ENCODE measurements at places on chromosomes 12 and 14.
A peak's percentile ranks its signal among the peaks of the same experiment; 100 is the strongest.

GRCh38 chr14:56153267-56153666, 35.1 kb downstream of the PELI2 start:
- no peak for DNase-seq

- no peak for DNase-seq
These were observed 130.8 kb upstream of the BMP4 start for GRCh38 chr14:54087376-54087775.

DNA sequence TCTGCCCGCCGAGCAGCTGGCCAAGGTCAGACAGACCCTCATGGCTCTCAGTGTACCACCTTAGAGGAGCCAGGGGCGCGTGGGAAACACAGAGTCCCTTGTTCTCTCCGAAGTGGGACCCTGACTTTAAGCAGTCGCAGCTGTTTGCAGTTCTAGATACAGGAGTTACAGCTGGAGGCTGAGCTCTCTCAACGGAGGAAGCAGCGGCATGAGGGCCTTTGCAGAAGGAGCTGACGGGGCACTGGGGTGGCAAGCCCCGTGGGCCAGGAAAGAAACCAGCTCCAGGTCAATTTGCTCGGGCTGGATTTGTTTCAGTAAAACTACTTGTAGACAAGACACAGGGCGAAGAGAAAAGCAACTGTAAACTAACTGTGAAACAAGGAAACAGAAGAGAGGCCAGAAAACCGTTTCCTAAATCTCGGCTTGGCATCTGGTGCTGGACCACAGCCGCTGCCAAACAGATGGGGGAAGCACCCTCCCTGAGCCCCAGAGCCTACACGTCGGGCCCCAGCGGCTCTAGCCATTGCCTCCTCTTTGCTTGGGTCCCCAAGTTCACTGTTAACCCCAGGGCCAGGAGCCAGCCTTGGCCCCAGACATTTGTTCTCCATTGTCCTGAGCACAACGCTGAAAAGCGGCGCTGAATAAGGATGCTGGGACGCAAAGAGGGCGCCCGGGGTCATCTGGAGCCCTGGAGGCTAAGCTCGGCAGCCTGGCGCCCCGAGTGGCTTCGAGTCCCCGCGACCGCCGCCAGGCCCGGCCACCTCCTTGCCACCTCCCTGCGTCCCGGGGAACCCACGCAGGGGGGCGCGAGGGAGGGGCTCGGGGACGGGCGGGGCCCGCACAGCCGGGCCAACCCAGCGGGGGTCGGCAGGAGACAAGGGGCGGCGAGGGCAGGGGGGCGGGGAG, 914 bp upstream of the PACS2 start:
- DNase-seq, result no peak

- DNase-seq, result no peak
These were observed 62.0 kb downstream of the PLEKHG7 start for GRCh38 chr12:92764831-92765230.

- no peak for DNase-seq
These were observed 183.5 kb upstream of the PLEKHG7 start for GRCh38 chr12:92519284-92519683.

GRCh38 chr12:80749456-80749855, 32.7 kb downstream of the MYF5 start:
- no peak for DNase-seq

- DNase-seq, result no peak
These were observed 196.8 kb upstream of the NEDD1 start for GRCh38 chr12:96710127-96710745.

- DNase-seq, result no peak
These were observed 16.2 kb upstream of the SMARCC2 start for GRCh38 chr12:56205445-56205844.

DNA sequence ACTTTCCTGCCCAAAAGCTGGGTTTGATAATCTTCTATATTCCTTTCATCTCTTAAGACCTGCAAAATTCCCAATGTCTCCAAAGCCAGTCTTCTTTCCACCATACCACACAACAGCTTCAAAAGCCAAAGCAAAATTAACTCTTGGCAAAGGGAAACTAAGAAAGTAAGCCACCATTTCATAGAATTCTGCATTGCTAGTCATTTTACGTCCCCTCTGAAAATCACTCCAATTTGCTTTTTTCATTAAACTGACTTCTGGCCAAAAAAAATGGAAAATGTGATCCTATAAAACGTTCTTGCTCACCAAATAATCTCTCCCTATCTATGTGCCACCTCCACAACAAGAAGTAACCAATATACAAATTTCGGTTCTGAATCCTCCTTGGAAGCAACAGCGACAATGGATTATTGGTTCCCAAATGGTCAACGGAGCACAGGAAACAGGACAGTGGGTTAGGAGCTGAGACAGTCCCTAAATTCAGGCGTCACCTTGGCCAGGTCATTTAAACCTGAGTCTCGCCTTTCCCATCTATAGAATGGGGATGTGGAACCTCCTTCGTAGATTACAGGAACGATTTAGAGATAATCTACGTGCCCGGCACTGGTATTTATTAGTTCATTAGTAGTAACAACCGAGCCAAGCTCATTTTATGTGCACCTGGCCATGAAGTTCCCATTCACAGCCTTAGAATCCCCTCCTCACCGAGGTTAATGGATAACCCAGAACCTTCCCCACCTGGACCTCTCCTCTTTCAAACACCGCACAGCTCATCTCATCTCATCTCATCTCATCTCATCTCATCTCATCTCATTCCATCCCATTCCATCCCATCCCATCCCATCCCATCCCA, 1.2 kb downstream of the NT5DC3 start:
- no peak for DNase-seq

DNA sequence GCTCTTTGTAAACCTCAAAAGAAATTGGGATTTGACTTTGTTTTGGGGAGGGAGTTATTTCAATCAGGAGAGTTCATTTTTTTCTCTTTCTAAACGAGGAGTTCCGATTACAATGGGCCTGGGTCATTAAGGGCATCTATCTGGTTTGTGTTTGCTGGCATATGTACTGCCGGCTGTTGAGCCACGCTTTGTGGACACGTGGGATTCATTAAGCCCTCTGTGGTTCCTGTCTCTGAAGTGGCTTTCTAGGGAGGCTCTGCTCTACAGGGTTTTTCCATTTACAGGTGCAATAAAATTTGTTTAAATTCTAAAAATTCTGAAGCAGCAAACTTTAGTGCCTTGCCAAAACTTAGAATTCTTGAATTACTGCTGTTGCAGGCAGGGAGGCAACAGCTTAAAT, 57.9 kb downstream of the GNS start:
- DNase-seq, result no peak

- no peak for DNase-seq
These were observed 352.2 kb upstream of the KITLG start for GRCh38 chr12:88932457-88932856.

DNA sequence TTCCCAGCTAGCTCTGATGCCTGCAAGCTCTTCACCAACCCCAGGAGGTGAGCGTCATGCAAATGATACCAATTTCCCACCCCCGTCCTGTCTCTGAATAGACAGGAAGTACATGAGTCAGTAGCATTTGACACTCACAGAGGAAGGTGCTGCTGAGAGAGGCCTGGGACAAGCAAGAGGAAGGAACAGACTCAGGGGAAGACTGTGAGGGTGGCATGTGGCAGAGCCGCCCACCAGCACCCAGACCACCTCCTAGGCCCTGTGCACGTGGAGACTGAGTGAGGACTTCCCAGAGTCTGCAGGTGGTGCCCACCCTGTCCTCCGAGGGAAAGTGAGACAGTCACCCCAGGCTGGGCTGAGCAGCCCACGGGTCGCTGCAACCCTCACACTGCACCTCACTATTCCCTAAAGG, 199.5 kb upstream of the SFSWAP start:
- DNase-seq, result peak; percentile 1

DNA sequence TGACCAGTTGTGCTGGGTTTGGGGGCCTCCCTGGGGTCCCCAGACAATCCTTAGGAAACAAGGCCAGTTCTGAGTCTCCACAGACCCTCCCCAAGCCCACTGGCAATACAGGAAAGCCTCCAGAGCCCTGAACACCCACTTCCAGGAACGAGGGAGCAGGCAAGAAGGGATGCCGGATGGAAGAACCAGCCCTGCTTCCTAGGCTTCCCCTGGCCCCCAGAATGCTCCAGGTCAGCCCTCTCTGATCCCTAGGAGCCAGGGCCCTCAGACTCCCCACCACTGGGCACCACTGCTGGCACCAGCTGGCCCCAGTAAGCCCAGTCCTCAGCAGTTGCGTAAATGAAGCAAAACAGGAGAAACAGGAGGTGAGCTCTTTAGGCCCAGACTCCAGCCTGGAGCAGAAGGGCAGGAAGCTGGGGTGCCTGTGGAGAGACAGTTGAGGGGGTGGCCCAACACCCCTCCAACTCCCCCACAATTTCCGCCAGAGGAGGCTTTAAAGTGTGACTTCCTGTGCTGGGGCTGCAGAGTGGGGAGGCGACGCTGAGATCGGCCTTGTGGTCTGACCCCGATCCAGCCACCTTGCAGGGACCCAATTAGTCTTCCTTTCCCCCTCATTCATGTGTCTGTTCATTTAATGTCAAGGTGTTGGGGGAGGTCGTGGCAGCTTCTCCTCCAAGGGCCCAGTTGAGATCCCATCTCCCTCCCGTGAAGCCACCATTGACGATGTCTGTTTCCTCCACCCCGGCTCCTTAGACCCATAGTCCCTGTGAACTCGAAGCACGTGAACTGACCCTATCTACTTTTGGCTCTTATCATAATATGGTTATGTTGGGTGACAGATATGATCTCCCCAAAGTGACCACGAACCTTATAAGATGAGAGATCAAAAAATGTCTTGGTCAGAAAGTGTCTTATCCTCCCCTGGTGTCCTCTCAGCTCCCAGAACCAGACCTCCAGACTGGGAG, 4.7 kb downstream of the TNFRSF1A start:
- peak; percentile 45 for DNase-seq

GRCh38 chr14:39038542-39038941, 64.5 kb downstream of the SEC23A start:
- no peak for DNase-seq

- no peak for DNase-seq
These were observed 626.0 kb upstream of the SEL1L start for GRCh38 chr14:82159624-82160023.

- DNase-seq, result no peak
These were observed 700 bp downstream of the SLC35E3 start for GRCh38 chr12:68746572-68747180.
